ENCODE measurements at places on chromosomes 16 and 17. TPM values are rescaled to one million over a fixed set of nuclear protein-coding genes. Genes with fewer than 3 reads are reported as not detected.

The SLC16A3 gene
- total RNA-seq, result 99.4 TPM

The MYO15B gene
- total RNA-seq, result 14.4 TPM

The ARL5C gene
- not detected for total RNA-seq

DNA sequence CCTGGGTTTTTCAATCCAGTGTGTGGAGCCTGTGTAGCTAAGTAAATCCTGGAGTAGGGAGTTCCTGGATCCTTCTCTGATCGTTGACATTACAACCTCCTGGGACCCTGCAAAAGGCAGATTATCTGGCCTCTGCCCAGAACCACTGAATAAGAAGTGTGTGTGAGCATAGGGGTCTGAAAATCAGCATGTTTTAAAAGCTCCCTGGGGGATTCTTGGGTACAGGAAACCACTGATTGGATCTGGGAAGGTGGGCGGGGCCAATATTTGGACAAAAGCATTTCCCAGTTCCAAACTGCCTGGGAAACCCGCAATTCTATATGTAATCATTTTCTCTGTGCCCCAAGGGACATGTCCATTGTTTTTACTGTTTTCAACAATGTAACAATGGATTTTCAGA lies 27.2 kb upstream of the BEAN1 start:
- no peak for DNase-seq
